ENCODE measurements at places on chromosomes 3 and 15. TPM values are rescaled to one million over a fixed set of nuclear protein-coding genes. Genes with fewer than 3 reads are reported as not detected.
A peak's percentile ranks its signal among the peaks of the same experiment; 100 is the strongest.

- H3K27me3 ChIP-seq = no peaks in the 10 kb centered on the region
- peaks cover 17% of the 10 kb centered on the region for H3K36me3 ChIP-seq
- H3K27ac ChIP-seq = no peak overlapping the region
- no peak overlapping the region for H3K4me3 ChIP-seq
- H3K4me1 ChIP-seq = no peaks in the 10 kb centered on the region
- no peak for DNase-seq
Observed at GRCh38 chr3:158539414-158540014, 31.5 kb upstream of the MLF1 start.

Gene SPTBN5
- total RNA-seq = 1.1 TPM

- no peaks in the 10 kb centered on the region for H3K4me1 ChIP-seq
- no peak overlapping the region for H3K27ac ChIP-seq
- no peak for DNase-seq
- H3K27me3 ChIP-seq = peaks cover 36% of the 10 kb centered on the region
- no peaks in the 10 kb centered on the region for H3K36me3 ChIP-seq
Observed at GRCh38 chr15:74270854-74271520, 34.9 kb downstream of the CCDC33 start.

DNA sequence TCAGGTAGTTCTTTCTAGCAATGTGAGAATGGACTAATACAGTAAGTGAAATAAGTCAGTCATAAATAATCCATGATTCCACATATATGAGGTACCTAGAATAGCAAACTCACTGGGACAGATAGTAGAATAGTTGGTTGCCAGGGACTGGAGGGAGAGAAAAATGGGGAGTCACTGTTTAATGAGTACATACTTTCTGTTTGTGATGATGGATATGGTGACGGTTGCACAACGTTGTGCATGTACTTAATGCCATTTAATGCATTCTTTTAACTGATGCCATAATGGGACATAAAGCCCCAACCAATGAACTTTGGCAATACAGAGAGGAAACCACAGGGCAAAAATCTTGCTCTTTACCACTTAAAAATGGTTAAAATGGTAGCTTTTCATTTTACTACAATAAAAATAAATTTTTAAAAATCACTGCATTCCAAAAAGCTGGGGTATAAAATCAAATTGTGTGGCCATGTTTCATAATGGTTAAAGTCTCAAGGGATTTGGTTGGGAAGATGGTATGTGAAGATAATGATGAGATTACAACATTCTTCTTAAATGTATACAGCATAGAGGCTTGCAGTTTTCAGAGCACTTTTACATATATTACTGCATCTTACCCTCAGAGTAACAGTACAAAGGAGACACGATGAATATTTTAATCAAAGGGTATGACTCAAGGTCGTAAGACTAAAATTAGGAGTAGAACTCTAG is 45.2 kb downstream of the ADAM10 start:
- H3K4me1 ChIP-seq = peaks cover 63% of the 10 kb centered on the region
- H3K27ac ChIP-seq = no peak overlapping the region
- no peaks in the 10 kb centered on the region for H3K27me3 ChIP-seq
- H3K4me3 ChIP-seq = no peak overlapping the region
- no peak for DNase-seq
- peaks cover 57% of the 10 kb centered on the region for H3K36me3 ChIP-seq

- H3K4me1 ChIP-seq = peaks cover 23% of the 10 kb centered on the region
- H3K36me3 ChIP-seq = no peaks in the 10 kb centered on the region
- no peak overlapping the region for H3K27ac ChIP-seq
- no peak overlapping the region for H3K4me3 ChIP-seq
- no peak for DNase-seq
- H3K27me3 ChIP-seq = no peaks in the 10 kb centered on the region
Observed at GRCh38 chr3:46062679-46063078, 35.4 kb upstream of the XCR1 start.

GRCh38 chr3:128917291-128917690 is 37.9 kb downstream of the ACAD9 start:
- no peak overlapping the region for H3K4me3 ChIP-seq
- H3K27me3 ChIP-seq = no peaks in the 10 kb centered on the region
- H3K27ac ChIP-seq = peak overlapping the region; percentile 6
- H3K36me3 ChIP-seq = peaks cover 51% of the 10 kb centered on the region
- peaks cover 5% of the 10 kb centered on the region for H3K4me1 ChIP-seq

- peaks cover 1% of the 10 kb centered on the region for H3K36me3 ChIP-seq
- peaks cover 66% of the 10 kb centered on the region for H3K4me1 ChIP-seq
- H3K27ac ChIP-seq = peak overlapping the region; percentile 83
- H3K27me3 ChIP-seq = no peaks in the 10 kb centered on the region
- peak; percentile 64 for DNase-seq
- H3K4me3 ChIP-seq = peak overlapping the region; percentile 75
Observed at GRCh38 chr3:186255703-186256331, 106.2 kb downstream of the DGKG start.

- peaks cover 34% of the 10 kb centered on the region for H3K4me1 ChIP-seq
- peaks cover 67% of the 10 kb centered on the region for H3K36me3 ChIP-seq
- no peaks in the 10 kb centered on the region for H3K27me3 ChIP-seq
- DNase-seq = no peak
- no peak overlapping the region for H3K27ac ChIP-seq
Observed at GRCh38 chr3:121852256-121852655, 17.2 kb downstream of the EAF2 start.

DNA sequence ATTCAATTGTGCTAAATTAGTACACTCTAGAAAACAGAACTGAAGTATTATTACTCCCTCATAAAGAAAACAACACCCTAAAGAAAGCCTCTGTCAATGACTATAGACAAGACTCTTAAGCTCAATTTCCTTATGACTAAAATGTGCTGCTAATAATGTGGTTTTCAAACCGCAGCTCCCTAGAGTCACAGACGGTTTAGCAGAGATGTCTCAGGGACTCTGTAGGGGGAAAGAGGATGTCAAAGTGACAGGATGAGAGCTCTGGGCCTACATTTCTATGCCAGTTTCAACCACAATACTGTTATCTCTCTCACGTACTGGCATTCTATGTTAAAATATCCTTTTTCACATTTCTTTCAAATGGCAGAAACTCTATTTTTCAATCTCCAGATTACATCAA is 37.6 kb upstream of the WDR49 start:
- H3K4me1 ChIP-seq = peaks cover 20% of the 10 kb centered on the region
- peak overlapping the region; percentile 24 for H3K27ac ChIP-seq
- H3K4me3 ChIP-seq = peak overlapping the region; percentile 41
- H3K27me3 ChIP-seq = no peaks in the 10 kb centered on the region
- H3K36me3 ChIP-seq = peaks cover 67% of the 10 kb centered on the region

Gene ZNF80
- total RNA-seq = 0.66 TPM

Gene FAM81A
- total RNA-seq = 6.2 TPM

Gene PLCB2
- 109 TPM for total RNA-seq

Gene CACNA1D
- 2.0 TPM for total RNA-seq

Gene CHSY1
- total RNA-seq = 16.5 TPM

DNA sequence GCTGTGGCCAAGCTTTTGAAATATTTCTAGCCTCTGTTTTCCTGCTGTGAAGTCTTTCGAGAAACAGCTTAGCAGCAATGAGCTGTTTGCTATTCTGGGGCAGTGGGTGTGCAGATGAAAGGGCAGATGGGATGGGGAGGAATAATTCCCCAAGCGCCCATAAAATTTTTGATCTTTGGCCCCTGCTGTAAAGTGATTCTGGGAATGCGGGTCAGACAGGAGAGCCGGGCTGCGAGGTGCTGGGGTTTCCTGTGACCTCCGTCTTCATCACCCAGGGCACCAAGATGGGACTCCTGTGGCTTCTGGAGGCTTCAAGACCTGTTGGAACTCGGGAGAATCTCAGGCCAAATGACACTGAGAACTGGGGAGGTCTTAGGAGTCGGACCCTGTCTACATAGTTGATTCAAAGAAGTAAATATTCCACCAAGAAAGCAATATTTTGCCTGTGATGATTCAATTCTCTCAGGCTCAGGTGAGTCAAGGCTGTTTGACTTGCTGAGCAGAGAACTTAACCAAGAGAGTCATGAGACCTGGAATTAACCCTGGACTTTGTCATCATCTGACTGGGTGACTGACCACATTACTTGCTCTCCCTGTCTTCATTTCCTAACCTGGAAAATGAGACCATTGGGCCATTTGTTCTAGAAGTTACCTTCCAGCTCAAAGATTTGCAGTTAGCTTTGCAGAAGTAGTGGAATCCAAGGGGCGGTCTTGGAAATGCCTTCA is 86.4 kb downstream of the POLR2M start:
- no peak overlapping the region for H3K4me3 ChIP-seq
- H3K4me1 ChIP-seq = no peaks in the 10 kb centered on the region
- no peak overlapping the region for H3K27ac ChIP-seq
- H3K36me3 ChIP-seq = no peaks in the 10 kb centered on the region
- DNase-seq = no peak

DNA sequence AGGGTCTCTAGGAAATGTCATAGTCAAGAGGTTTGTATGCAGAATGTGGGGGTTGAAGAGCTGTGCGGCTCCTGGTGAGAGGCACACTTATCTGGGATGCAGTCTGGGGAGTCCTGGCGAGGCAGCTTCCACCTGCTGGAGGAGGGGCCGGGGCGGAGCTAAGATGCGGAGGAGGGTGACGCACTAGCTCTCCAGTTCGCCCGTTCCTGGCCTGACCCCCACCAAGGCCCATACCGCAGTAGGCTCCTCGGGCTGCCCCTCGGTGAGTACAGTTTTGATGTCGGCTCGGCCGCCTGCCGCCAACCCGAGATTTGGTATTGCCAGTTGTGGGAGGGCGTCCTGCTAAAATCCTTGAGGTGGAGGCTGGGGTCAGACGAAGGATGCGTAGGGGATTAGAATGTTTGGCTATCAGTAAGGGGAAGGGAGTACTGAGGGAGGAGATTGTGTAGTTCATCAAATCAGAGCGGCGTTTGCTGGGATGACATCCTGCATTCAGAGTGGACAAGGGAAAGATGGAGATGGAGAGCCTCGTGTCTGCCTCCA is at the start of gene SCG5:
Gene SCG5 (plus strand): TSS at position 194 of the 543 bp plus-strand sequence. CDS start 1,883 bp downstream, outside the sequence.
- peaks cover 5% of the 10 kb centered on the region for H3K27me3 ChIP-seq
- H3K4me3 ChIP-seq = no peak within 1 kb of the TSS
- H3K27ac ChIP-seq = no peak within 1 kb of the TSS

DNA sequence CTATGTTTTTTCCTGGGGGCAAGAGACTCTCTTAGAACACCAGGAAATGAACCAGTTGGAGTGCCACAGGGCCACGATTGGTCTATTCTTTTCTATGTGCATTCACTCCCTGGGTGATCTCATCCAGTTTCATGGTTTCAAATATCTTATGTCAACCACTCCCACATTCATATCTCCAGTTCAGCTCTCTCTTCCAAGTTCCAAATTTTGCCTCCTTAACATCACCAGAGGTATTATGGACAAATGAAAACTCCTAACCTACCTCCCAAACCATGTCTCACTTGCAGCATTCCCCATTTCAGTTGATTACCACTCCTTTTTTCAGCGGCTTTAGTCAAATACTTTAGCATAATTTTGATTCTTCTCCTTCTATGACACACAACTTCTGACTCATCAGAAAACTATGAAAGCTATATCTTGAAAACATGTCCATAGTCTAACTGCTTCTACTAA is 203.1 kb upstream of the SEMA6D start:
- no peak overlapping the region for H3K4me3 ChIP-seq
- no peak overlapping the region for H3K27ac ChIP-seq
- no peaks in the 10 kb centered on the region for H3K27me3 ChIP-seq

- H3K27ac ChIP-seq = peak overlapping the region; percentile 99
- H3K4me3 ChIP-seq = peak overlapping the region; percentile 80
- no peaks in the 10 kb centered on the region for H3K27me3 ChIP-seq
- peak; percentile 72 for DNase-seq
- H3K4me1 ChIP-seq = peaks cover 100% of the 10 kb centered on the region
- no peaks in the 10 kb centered on the region for H3K36me3 ChIP-seq
Observed at GRCh38 chr15:74396445-74397238, 29.2 kb upstream of the CYP11A1 start.

- H3K27me3 ChIP-seq = no peaks in the 10 kb centered on the region
- H3K36me3 ChIP-seq = peaks cover 8% of the 10 kb centered on the region
- DNase-seq = no peak
- H3K4me3 ChIP-seq = no peak overlapping the region
Observed at GRCh38 chr3:111619833-111620232, 24.7 kb upstream of the ZBED2 start.

GRCh38 chr3:30602946-30603345 is 3.5 kb upstream of the TGFBR2 start:
- H3K36me3 ChIP-seq = peaks cover 10% of the 10 kb centered on the region
- H3K4me3 ChIP-seq = peak overlapping the region; percentile 52
- no peaks in the 10 kb centered on the region for H3K27me3 ChIP-seq
- no peak for DNase-seq
- H3K27ac ChIP-seq = peak overlapping the region; percentile 99
